ENCODE measurements at places on chromosomes 11 and 22.

DNA sequence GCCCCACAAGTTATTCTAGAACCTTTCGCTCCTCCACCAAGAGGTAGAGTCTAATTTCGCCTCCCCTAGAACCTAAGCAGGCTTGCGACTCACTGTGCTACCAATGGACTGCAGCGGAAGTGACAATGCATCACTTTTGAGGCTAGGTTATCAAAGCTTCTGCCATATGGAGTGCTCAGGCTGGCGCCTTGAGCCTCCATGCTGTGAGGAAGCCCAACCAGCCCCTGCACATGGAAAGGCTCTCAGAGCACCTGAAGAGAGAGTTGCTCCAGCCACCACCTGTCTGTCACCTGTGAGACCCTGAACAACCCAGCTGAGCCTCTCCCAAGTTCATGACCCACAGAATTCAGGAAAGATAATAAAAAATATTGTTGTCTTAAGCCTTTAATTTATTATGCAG lies 29.3 kb upstream of the CBX7 start:
- no peak for DNase-seq

DNA sequence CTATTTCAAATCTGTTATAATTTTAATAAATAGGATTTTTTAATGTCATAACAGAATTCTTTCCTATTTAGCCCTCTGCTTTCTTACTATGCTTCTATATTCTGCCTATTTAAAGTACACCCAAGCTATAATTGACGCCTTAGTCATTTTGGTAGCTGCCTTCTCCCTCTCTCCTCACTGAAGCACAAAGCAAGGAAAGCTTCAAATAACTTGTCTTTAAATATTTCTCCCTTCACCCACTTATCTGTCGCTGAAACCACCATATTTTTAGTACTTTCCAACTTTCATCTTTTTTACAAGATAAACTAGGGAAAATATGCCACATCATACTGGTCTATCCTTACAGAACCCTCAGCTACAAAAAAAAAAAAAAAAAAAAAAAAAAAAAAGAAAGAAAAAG lies 127.9 kb downstream of the ENTHD1 start:
- no peak for DNase-seq

- peak; percentile 69 for DNase-seq
These were observed 24.3 kb upstream of the PICK1 start for GRCh38 chr22:38032681-38033521.

- peak; percentile 60 for DNase-seq
These were observed 9.7 kb upstream of the SIK3 start for GRCh38 chr11:117107701-117108590.

GRCh38 chr22:50691521-50691920 lies 18.9 kb downstream of the SHANK3 start:
- DNase-seq: no peak

GRCh38 chr22:44248926-44249325 lies 63.8 kb downstream of the SHISAL1 start:
- no peak for DNase-seq

- peak; percentile 86 for DNase-seq
These were observed 71.8 kb downstream of the TTC28 start for GRCh38 chr22:28607795-28608194.

GRCh38 chr11:106988151-106989077 lies 29.9 kb downstream of the GUCY1A2 start:
- peak; percentile 90 for DNase-seq

DNA sequence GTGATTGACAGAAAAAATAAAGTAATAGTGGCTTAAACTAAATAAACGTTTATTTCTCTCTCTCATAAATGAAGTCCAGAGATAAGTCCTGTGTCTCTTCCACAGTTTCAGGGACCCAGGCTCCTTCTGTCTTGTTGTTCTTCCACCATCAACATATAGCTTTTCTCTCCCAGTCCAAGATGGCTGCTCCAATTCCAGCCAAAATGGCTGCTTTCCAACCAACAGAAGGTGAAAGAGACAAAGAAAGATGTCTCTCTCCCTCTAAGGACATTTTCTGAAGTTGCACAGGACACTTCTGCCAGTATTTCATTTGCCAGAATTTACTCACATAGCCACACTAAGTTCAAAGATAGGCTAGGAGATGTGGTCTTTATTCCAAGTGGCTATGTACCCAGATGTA lies 9.4 kb upstream of the PLEKHB1 start:
- no peak for DNase-seq

DNA sequence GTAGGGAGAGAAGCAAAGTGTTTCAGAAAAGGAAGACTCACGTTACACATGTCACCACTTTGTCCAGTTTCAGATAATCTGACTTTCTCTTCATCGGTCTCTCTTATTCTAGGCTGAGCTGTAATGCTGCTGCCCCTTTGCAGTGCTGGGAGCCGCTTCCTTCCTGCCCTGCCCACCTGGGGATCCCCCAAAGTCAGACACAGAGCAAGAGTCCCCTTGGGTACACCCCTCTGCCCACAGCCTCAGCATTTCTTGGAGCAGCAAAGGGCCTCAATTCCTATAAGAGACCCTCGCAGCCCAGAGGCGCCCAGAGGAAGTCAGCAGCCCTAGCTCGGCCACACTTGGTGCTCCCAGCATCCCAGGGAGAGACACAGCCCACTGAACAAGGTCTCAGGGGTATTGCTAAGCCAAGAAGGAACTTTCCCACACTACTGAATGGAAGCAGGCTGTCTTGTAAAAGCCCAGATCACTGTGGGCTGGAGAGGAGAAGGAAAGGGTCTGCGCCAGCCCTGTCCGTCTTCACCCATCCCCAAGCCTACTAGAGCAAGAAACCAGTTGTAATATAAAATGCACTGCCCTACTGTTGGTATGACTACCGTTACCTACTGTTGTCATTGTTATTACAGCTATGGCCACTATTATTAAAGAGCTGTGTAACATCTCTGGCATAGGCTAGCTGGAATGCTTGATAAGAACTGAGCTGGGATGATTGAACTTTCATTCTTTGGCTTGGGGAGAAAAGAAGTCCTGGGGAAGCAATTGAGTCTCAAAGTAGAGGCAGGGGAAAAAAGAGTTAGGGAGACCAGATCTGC lies 31.2 kb upstream of the SMIM35 start:
- DNase-seq: no peak

- DNase-seq: no peak
These were observed 24.5 kb upstream of the CCDC134 start for GRCh38 chr22:41775976-41776375.

DNA sequence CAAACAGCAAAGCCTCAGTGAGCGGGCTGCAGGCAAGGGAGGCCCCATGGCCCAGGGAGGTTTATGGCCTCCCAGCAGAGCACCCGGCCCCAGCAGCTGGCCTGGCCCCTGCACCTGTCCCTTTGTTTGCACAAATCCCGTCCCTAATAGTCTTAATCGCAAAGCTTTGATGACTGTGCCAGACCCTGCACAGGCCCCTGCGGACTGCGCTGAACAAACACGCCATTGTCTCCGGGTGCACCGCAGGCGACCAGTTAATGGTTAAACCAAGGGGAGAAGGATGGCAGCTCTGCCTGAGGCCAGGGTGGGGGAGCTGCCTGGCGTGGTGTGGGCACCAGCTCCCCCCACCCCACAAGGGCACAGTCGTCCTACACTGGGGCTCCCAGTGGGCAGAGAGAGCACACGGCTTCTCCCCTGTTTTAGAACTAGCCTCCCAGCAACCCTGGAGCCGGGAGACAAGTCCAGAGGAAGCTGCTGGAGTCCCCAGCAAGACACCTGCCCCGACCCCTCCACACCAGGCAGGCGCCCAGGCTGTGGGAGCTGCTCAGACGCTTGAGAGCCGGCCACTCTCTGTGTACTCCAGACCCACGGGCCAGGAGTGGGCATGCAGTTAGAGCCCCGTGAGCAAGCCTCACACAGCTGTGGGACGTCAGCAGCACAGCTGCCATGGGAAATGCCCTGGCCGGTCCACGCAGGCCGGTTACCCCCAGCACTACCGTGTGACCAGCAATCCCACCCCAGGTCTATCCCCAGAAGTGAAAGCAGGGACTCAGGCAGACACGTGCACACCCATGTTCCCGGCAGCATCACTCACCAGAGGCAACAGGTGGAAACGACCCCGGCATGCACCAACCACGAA lies 39.7 kb upstream of the TH start:
- DNase-seq: no peak

- DNase-seq: no peak
These were observed 2.0 kb downstream of the KCNC1 start for GRCh38 chr11:17736579-17736893.

Measured in fibroblast of lung (primary cell).